ENCODE measurements at places on chromosomes 11 and 22.

- DNase-seq, result peak; percentile 15
These were observed at the start of gene ANO5 for GRCh38 chr11:22192642-22193347. TSS of gene ANO5 (plus strand) at chr11:22193085. CDS start at chr11:22193493, 408 bp downstream.

- no peak for DNase-seq
These were observed 17.8 kb downstream of the FRMD8 start for GRCh38 chr11:65404210-65404609.

GRCh38 chr11:78377625-78378418 is 39.8 kb downstream of the GAB2 start:
- no peak for DNase-seq

DNA sequence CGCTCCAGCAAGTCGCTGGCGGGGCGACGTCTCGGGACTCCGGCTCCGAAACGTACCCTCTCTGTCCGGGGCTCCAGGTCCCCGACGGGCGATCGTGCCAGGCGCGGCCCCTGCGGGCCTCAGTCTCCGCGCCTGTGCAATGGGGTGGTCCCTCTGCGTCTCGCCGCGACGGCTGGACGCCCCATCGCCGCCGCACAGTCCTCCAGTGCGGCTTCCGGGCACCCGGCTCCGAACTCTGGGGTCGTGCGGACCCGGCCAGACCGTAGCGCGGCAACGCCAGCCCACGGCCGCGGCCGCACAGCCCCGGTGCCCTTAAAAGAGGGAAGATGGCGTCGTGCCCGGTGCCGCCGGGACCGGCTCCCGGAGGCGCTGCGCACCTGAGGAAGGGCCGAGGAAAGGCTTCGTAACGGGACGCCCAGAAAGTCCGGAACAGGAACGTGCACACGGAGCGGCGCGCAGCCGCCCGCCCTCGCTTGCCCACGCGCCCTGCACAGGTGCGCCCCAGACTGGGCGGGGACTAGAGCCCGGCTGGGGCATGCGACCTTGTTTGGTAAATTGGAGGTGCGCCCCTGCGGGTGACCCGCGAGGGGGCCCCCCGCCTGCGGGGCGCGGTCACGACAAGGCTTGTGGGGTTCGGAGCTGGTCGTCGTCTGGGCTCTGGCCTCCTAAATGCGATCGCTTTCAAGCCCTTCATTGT is 525 bp downstream of the BIK start:
- DNase-seq, result no peak

GRCh38 chr22:26502688-26503561 is 9.3 kb downstream of the TFIP11 start:
- peak; percentile 23 for DNase-seq

GRCh38 chr11:104526006-104526405 is 362.1 kb upstream of the PDGFD start:
- no peak for DNase-seq

GRCh38 chr22:19722982-19723231 is 432 bp upstream of the GP1BB start:
- no peak for DNase-seq

DNA sequence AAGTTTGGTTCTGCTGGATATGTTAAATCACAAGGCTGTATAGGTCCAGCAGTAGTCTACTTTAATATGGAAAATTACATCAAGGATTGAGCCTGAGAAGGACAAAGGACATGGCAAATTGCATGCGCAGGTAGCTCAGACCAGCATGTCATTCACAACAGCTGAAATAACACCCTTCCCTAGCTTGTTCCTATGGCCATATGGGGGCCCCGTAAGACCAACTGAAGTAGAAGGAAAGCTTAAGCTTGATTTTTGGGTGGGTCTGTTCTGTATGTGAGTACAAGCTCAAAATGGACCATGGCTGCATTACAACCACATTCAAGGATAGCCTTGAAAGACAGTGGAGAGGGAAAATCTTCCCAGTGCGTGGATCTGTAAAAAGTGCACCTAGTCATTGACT is 20.6 kb upstream of the PDE3B start:
- no peak for DNase-seq

DNA sequence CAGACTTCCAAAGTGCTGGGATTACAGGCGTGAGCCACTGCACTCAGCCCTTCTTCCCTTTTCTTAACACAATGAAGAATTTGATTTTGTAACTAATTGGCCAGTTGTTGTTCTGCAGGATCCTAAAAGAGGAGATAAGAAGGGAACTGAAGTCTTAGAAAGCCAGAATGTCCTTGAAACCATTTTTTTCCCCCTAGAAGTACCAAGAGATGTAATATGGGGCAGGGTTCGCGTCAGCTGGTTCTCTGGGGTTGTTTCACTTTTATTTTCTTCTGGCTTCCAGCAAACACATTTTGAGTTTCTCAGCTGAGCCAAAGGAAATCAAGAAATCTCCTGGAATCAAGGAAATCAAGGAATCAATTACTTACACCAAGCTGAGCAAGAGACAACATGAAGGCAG is 7.6 kb upstream of the NUCB2 start:
- DNase-seq, result no peak

DNA sequence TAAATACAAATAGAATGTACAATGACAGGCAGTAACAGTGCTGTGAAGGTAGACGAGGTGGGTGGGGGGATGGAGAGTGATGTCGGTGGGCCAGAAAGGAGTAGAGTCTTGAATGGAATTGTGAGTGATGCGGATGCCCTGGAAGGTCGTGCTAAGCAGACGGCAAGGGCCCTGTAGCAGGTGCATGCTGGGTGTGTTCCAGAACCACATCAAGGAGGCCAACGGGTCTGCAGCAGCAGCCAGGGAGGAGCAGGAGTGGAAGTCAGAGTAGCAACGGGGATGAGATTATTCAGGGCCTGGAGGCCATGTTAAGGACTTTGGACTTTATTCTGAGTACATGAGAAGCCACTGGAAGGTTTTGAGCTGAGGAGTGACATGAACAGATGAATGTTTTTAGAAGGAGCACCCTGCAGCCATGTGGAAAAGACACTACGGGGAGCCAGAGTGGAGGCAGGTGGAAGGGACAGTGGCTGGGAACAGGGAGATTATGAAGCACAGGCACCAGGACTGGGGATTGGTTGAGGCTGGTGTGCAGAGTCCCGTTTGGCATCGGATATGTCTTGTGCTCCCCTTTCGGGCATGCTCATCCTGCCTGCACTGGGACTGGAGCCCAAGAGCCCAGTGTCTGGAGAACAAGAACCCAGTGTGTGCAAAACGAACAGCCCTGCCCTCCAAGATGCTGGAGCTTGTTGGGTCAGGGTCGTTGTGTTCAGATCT is 74.1 kb downstream of the COMMD9 start:
- no peak for DNase-seq

- no peak for DNase-seq
These were observed 29.9 kb downstream of the PIWIL3 start for GRCh38 chr22:24744638-24745037.

DNA sequence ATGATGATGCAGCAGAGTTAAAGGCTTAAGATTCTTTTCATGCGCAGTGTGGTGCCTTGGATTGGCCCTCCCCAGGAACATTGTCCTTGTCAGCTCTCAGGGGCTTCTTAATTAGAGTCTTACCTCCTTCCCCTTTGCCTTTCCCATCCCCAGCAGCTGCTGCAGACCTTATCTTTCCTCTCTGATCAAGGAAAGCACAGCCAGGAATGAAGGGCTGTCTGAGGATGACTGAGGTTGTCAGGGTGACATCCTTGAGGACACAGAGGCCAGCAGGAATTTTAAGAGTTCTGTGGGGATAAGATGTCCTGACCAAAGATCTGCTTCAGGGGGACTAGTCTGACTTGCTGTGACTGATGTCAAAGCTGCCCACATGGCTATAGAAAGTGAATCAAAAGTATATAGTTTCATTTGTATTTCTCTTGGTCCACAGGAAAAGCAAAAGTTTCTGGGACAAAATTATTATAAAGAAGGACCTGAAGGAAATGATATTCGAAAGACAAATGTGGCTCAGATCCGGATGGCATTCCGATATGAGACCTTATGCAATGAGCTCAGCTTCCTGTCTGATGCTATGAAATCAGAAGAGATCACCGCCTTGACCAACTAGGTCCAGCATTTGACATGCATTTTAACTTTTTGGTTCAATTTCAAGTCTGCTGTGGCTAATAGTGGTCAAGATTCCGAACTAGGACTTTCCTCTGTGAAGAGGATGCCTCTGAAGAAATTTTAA is 35.5 kb downstream of the RNF141 start:
- DNase-seq, result no peak

GRCh38 chr11:100777103-100777502 is 90.0 kb downstream of the ARHGAP42 start:
- DNase-seq, result no peak

- peak; percentile 42 for DNase-seq
These were observed 1.7 kb downstream of the SMTN start for GRCh38 chr22:31082606-31083376.

- peak; percentile 80 for DNase-seq
These were observed 14.6 kb upstream of the P2RY6 start for GRCh38 chr11:73257342-73258103.

DNA sequence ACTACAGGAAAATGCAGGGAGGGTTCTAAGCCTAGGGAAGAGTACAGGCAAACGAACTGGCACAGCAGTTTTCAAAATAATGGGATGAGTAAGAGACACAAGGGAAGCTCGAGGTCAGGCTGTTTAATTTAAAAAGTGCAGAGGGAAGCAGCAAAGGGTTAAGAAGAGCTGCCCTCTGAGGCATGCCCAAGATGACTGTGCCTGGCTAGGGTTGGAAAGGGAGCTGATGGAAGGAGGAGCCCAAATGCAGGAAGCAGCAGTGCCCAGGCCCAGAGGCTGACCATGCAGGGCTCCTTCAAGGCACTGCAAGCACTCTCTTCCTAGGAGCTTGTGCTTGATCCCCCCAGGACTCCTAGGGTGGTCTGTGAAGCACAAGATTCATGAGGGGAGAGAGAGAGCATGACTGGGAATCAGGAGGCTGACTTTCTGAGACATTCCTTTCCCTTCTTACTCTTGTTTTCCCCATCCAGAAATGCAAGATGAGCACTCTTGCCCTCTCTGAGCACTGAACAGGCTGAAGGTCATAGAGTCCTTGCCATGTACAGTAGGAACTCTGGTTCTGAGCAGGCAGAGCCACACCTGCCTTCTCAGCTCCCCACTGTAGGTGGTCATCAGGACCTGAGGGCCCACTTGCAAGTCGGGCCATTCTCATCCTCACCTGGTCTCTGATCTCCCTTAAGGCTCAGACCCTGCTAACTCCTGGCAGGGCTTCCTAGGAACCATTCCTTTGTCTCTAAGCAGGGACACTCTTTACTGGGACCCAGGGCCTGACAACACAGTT is 46.7 kb upstream of the DRD2 start:
- no peak for DNase-seq

DNA sequence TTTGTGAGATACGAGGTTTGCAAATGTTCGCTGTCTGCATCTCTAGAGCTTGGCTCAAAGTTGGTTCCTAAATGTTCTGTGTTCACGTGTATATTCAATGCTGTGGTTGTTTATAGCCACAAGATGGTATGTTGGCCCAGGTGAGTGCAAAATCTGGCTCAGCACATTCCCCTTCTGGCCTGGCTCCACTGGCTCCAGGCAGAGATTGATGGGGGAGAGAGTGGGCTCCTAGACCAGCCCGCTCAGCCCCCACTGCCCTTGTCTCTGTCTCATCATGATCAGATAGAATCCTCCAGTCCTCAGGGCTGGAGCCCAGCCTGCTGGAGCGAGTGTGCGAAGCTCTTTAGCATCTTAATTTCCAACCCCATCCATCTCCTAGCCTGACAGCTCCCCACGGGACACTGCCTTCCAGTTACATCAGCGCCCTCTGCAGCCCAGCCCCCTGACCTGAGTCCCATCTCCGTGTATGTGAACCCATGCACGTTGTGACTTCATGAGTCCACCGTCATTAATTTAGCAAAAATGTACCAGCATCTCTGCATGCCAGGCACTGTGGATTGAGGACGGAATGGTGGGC is 2.0 kb downstream of the P2RX3 start:
- no peak for DNase-seq

DNA sequence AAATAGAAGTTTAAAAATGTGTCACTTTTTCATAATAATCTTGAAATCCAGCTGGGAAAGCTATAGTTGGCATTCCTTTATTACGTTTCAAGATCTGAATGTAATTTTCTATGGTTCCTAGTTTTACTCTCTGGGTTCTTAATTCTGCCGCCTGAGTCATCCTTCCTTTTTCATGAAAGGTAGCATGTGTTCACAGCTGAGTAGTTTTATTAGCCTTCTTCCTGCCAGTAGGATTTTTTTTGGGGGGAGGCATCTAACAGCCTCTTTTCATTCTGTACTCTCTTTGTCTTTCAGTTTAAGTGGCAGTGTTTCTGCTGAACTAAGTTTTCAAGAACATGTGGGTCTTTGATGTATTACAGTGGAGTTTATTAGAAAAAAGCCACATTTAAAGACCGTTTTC is 36.5 kb downstream of the OR2AG2 start:
- no peak for DNase-seq

DNA sequence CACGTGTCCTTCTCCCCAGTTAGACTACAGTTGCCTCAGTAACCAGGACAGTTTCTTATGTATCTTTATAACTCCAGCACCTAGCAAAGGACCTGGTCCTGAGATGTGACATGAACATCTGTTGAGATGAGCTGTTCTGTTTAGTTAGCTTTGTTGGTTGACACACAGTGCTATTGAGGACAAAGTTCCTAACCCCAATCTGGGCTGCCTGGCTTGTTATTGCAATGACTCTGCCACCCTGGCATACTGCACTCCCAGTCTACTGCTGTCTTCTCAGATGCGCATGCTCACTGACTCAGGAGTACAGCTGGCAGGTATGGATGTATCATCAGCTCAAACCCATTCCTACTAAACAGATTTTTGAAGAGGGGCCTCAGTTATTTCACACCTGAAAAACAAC is 7.4 kb downstream of the DESI1 start:
- no peak for DNase-seq

DNA sequence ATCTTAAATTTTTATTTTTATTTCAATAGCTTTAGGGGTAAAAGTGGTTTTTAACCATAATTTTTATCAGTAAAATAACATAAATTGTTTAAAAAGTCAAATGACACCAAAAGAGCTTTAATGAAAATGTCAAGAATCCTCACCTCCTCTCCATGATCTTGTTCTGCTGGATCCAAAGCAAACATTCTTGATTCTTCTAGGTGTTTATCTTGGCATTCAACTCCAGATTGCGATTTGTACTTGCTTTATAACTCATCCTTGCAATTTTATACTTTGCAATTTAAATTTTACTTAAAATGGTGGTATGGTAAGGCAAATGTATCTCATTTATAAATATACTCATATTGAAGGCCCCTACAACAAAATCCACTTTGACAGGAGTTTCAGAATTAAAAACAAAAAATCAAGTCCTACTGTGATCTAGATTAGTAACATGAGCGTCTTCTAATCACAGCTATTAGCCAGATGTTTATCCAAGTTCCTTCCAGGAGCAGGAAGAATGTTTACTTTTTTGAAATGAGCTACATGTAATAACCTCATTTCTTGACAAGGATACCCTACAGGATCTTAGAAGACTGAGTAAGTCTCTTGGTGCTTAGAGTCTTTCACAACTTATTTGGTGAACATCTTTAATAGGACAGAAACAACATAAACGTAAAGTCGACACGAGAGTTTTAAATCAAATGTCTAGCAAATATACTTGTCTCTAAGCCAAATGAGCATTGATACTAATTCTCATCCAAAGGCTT is 72.4 kb upstream of the CARD18 start:
- no peak for DNase-seq

- no peak for DNase-seq
These were observed 3.6 kb downstream of the C11orf87 start for GRCh38 chr11:109425554-109425953.

GRCh38 chr11:121435132-121435531 is 17.0 kb upstream of the SORL1 start:
- no peak for DNase-seq

GRCh38 chr22:46539169-46539568 is 1.7 kb upstream of the CELSR1 start:
- no peak for DNase-seq

GRCh38 chr11:107140983-107141382 is 122.7 kb upstream of the GUCY1A2 start:
- no peak for DNase-seq

- peak; percentile 19 for DNase-seq
These were observed 801 bp upstream of the TXNRD2 start for GRCh38 chr22:19942157-19943081.
